GM23248 (cell line): ENCODE measurements at places on chromosomes 1 and 21. TPM values are rescaled to one million over a fixed set of nuclear protein-coding genes. Genes with fewer than 3 reads are reported as not detected.

GRIK1 gene
- not detected in 2 replicates for total RNA-seq

ANGPTL3 gene
- not detected in 2 replicates for total RNA-seq

F13B gene
- total RNA-seq: not detected in 2 replicates

BMP8A gene
- total RNA-seq: not detected in 2 replicates

HMGCS2 gene
- not detected in 2 replicates for total RNA-seq

PPFIA4 gene
- 13.6 and 16.1 TPM in 2 replicates for total RNA-seq

WDR4 gene
- total RNA-seq: 8.6 and 13.5 TPM in 2 replicates

DNA sequence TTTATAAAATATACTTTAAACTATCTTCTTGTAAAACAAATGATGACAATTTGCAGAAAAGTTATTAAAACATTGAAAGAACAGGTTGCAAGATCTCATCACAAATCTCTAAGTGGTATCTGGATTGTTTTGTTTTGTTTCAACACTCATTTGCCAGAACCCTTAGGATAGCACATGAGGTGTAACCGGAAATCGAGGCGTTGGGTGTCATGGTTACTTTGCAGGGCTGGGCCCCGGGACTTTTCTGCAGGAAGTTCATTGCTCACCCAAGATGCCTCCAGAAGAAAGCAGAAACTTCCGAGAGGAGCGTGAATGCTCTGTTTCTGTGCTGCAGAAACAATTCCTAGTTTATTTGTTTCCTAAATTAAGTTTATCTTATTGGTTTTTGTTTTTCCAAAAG is 2.5 kb downstream of the DISC1 start:
- peak; percentile 55 for DNase-seq

DNA sequence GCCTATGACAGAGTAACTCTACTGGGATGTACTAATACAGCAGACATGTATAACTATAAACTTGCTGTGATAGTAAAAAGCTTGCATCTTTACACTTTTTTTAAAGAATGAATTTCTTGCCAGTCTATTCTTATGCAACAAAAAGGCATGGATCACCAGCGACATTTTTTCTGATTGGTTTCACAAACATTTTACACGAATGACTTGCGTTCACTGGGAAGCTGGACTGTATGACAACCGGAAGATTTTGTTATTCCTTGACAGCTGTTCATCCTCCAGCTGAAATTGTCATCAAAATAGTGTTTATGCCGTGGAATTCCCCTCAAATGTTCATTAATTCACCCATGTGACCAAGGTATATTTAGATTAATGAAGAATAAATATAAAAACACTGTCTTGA is 131.0 kb downstream of the XPR1 start:
- no peak for DNase-seq

- peak; percentile 73 for DNase-seq
Observed at GRCh38 chr21:26715878-26716506, 129.2 kb downstream of the ADAMTS1 start.

- DNase-seq: no peak
Observed at GRCh38 chr1:80769208-80769750, 1031.5 kb upstream of the ADGRL2 start.

DNA sequence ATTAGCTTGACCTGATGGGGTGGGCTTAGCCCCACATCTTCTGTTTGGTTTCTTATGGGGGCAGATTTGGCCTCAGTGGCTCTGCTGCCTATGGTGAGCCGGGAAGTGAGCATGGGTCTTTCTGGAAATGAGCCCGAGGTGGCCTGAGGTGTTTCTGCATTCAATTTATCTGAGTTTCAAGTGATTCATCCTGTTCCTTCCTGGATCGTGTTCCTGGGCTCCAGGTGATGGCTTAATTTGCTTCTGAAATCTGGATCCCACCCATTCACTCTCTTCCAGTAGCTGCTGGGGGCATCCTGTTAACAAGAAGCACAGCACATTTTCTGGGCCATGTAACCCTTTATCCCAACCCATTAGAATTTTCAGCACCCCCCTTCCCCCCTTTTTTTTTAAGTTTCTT is 324.6 kb downstream of the CAMTA1 start:
- DNase-seq: no peak

- DNase-seq: peak; percentile 79
Observed at GRCh38 chr1:94247138-94248094, 10.0 kb upstream of the ARHGAP29 start.

- DNase-seq: no peak
Observed at GRCh38 chr1:111776861-111777260, 21.2 kb downstream of the DDX20 start.

GRCh38 chr1:61569303-61569621 is 155.7 kb downstream of the TM2D1 start:
- DNase-seq: no peak

DNA sequence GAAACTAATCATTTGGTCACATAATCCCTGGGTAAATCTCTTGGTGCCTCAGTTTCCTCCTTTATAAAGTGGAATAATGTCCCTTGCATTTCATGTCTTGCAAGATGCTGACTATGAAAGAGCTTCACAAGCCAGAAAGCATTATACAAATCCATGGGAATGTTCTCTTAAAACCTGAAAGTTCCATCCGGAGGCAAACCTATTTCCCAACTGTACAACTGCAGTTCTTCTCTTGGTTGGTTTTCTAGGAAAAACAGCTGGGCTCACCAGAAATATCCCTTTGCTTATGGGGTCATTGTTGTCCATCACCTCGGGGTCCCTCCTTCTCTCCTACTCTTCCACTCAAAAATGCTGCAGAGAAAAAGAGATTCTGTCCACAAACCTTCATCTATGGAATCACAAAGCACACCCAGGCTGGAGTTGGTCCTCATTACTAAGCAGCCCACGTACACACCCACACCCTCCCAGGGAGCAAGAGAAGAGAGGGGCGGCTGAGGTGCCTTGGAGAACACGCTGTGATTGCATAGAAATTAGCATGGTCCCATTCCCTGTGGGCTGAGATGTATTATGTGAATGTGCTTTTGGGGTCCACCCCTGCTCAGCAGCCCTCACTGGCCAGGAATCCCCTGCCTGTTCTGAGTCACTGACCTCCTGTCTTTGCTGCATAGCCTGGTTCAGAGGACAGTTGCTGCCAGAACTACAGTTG is 5.0 kb upstream of the PLXNA2 start:
- no peak for DNase-seq
